ENCODE measurements at places on chromosomes 1 and 21.

DNA sequence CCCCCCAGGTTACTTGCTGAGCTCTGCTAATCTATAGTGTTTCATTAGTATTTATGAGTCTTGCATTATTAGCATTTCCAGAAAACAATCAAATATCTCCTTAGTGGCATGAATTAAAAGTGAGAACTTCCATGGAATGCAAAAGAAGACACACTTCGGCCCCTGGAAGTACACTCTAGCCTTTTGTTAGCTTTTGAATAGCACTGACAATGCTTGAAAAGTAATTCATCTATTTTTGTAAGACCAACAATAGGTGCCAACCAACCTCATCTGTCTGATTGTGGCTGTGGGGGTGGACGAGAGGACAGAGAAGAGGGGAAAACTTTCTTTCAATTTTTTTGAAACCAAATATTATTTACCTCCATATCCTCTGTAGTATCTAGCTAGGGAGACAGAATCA is 27.8 kb downstream of the KIAA0040 start:
- DNase-seq, result no peak

DNA sequence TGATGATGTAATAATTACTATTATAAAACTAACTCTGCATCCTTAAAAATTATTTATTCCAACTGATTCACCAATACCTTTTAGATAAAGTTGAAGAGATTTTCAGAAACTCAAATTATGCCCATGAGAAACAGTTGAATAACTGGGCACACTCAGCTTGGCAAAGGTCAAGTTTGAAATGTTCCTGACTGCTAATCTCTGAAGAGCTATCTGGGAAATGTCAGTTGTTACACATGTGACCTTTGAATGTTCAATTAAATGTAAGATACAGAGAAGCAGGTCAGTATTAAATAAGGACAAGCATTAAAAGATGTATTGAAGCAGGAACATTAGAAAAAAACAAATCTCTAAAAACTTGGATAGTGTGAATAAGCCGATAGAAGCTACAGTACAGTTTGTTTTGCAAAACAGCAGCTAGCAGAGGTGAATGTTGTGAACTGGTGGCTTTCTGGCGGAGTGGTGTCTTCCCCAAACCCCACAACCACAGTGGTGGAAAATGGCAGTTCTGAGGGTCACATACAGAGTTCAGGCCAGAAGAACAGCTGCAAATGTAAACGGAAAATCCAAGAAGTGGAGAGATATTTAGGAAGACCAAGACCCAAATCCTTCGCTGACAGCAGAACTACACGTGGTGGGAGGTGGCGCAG is 61.9 kb upstream of the SLC5A9 start:
- no peak for DNase-seq

GRCh38 chr1:56575865-56576264 is 3.5 kb downstream of the PLPP3 start:
- DNase-seq, result no peak

DNA sequence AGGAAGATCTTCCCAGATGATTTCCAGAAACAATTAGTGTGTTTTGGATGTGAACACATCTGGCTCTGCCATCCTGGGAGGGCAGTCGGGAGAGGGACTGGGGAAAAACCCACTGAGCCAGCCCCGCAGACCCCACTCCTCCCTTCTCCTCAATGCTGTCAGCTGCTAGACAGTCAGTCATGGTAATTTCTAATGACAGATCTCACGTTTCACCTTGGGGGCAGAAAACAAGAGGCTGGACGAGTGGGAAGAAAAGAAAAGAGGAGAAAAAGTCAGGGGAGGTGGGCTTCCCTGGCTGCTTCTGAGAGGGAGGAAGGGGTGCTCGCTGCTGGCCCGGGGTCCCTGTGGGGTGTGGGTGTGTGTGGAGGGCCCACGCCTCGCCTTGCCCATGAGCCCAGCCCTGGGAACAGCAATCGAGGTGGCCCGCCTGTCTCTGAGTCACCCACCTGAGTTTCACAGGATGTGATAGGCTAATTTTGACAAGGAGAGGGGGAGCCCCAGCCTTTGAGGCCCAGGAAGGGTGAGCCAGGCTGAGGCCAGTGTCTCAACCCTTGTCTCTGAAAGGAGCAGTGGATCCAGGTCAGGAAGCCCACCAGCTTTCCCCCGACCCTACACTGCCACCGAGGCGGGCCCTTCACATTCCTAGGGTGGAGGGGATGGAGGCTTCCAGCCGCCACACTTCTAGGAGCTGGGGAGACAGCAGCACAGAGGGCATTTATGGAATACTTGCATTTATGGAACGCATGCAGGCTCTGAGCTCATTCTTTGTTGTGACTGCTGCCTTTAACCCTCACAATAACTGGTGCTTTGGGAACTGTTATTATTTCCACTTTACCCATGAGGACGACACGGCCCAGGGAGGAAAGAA is 49.1 kb upstream of the IFNLR1 start:
- DNase-seq, result peak; percentile 62

DNA sequence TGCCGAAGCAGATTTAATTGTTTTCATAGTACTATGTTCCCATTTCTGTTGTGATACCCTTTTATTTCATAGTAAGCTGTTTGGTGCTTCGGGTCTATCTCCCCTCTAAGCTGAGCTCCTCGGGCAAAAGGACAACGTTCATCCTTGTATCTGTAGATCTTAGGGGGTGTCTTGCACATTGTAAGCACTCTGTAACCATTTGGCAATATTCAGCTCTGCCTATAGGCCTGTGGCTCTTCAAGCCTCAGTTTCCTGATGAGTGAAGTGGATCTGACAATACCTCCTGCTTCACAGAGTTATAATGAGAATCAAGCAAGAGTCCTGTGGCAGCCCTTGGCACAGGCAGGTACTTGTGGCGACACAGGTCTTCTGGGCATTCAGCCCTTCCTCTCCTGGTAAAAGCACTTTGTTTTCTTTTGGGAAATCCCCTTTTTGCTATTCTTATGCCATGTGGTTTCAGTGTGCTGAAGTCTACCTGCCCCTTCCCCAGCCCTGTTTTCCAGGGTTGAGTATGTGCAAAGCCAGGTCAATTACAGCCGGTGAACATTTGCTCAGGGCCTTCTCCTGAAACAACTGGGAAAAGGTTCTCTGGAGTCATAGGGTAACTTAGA is 8.5 kb upstream of the EXO1 start:
- DNase-seq, result no peak

- no peak for DNase-seq
Observed at GRCh38 chr21:45423201-45423955, 18.4 kb downstream of the COL18A1 start.

GRCh38 chr1:36520771-36521420 is 38.2 kb upstream of the CSF3R start:
- DNase-seq, result no peak

GRCh38 chr1:28172713-28173150 is 3.8 kb downstream of the PTAFR start:
- peak; percentile 48 for DNase-seq

DNA sequence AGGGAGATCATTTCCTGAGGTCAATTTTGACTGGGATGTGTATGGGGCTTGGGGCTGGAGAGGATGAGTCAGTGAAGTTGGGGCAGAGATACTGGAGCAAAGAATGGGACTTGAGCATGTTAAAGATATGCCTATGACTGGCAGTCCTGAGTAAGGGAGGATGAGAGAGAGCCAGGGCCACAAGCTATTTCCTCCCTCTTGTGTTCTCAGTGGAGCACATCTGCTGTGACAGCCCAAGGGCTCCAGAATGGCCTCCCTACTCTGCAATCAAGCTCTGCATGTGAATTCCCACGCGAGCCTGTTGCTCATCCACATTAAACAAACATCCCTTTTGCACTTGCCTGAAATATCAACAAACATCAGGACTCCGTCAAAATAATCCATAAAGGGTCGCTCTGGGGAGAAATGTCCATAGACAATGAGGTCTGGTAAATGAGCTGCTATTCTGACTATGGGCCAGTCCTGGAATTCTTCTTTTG is 9.2 kb downstream of the ADCY10 start:
- DNase-seq, result no peak

DNA sequence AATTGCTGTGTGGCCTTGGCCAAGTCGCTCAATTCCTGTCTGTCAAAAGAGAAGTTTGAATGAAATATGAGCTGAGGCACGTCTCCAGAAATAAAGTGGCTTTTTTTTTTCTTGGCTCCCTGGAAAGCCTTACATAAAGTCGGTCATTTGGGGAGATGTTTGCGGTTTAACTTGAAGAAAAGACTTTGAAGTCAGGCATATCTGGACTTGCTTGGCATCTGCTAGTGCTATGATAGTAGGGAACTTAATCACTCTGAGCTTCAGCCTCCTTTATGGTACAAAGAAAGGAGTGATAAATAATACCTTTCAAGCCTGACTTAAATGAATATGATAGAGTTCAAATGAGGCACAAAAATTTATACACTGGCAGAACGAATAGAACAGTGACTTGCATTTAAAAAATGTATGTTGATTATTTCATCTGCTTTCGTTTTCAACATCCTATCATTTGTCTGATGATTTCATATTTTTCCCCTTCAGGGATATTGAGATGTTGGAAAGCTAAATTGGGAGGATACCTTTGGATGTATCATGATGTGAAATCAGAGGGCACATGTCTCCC is 60.2 kb downstream of the FASLG start:
- DNase-seq, result no peak

DNA sequence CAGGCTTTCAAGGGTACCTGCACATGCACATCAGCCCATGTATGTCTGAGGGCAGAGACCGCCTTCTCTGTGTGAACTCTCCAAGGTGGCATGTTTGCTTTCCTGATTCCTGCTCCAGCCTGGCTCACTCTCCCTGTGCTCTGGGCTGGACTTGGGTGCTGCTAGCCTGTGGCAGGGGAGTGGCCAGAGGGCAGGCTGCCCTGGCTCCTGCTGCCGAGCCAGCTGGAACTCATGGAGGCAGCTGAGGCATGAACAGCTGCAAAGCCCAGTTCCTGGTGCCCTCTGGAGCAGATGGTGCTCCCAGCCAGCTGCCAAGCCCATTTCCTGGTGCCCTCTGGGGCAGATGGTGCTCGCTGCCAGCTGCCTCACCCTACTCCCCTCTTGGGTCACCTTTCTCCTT is 7.6 kb downstream of the UBL4B start:
- DNase-seq, result no peak

DNA sequence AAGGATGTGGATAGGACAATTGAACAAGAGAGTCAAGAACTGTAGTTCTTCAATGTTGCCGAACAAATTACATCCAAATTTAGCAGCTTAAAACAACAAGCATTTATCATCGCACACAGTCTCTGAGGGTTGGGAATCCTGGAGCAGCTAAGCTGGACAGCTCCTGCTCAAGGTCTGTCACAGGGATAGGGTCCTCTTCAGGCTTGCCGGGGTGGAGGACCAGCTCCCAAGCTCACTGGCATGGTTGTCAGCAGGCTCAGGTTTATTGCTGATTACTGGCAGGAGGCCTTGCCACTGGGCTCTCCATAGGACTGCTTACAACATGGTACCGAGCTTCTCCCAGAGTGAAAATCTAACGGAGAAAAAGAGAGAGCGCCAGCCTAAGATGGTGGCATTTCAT is 22.1 kb upstream of the COX20 start:
- no peak for DNase-seq

DNA sequence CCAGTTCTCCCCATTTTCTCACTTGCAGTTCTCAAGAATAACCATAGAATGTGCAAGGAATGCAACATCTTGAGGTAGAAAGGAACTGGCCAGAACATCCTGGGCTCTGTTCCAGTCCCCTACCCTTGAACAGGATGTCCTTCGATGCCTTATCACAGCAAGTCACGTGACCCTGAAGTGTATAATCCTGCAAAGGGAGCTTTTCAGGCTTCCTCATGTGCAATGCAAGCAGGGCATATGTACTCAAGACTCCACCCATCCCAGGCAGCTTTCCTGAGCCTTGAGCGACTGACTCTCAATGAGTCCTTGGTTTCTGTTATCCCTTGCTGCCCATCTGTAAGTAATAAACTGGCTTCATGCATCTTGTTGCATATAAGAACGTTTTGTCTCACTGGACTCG is 311.0 kb downstream of the MRPL39 start:
- no peak for DNase-seq

GRCh38 chr21:44074315-44074958 is 32.8 kb upstream of the PWP2 start:
- no peak for DNase-seq

DNA sequence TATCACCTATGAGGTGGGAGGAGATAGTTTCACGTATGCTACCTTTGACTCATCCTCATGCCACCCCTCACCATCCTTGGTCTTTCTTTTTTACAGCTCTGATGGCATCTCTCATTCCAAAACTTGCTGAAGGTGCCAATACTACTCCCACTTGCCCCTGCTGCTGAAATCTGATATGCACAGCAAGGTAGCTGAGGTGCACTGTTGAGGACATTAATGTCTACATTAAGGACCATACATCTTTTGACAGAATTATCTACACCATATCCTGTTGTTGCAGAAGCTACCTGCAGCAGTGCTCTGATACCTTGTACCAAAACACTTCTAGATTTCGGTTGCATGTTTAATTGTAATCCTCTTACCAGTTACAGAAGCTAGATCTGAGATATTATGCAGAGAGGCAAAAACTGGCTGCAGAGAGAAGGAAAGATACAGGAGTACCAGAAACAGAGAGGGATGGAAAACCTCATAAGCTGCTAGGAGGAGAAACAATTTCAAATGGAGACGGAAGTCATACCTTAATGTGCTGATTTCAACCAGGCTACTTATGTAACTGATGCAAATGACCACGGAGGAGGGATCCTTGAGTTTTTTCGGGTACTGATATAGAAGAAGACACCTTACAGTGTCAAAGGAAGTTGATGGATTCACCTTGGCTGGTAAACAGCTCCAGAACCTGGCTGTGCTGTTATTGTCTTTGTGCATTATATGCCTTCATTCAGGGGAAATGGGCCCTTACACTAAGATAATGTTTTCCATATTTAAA is 19.3 kb upstream of the PTPRC start:
- no peak for DNase-seq

DNA sequence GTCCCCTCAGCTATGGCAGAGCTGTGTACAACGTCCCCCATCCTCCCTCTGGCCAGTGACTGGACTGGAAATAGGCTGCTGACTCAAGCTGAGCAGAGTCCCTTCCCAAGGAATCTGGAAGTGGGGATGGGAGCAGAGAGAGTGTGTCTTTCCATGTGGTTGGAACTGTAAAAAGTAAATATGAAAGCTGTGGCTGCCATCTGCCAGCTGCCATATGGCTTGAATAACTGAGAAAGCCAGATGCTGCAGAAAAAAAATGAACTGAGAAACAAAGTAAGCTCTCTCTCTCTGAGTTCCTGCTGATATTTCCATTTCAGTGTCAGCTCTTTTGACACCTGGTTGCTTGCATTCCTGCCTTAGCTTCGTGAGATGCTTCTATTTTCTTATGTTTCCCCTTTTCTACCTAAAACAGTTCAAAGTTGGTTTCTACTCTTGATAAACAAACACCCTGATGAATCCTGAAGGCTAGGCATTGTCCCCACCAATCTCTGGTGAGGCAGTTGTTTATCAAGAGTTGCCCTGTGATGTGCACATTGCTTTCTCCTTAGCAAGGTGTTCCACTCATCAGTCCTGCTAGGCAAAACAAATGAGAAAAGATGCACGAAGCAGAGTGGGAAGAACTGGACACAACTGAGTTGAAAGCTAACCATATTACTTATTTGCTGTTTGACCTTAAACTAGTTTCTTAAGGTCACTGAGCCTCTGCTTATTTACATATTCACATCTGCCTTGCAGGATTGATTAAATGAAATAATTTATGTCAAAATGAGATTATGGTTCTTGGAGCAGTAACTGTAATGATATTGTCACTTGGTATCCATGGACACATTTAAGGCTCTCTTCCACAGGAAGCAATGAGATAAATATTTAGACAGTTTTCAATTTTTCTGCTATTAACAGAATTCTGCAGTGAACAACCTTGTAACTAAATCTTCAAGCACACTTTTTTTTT is 16.6 kb upstream of the DR1 start:
- DNase-seq, result no peak

Measured in activated CD4-positive, alpha-beta T cell treated with anti-CD3 and anti-CD28 coated beads, Interleukin-2, amount 50 U/mL, for 48 hours (primary cell).